Non-pigmented ciliary epithelial cell (primary cell): ENCODE measurements at places on chromosomes 12 and 14.

DNA sequence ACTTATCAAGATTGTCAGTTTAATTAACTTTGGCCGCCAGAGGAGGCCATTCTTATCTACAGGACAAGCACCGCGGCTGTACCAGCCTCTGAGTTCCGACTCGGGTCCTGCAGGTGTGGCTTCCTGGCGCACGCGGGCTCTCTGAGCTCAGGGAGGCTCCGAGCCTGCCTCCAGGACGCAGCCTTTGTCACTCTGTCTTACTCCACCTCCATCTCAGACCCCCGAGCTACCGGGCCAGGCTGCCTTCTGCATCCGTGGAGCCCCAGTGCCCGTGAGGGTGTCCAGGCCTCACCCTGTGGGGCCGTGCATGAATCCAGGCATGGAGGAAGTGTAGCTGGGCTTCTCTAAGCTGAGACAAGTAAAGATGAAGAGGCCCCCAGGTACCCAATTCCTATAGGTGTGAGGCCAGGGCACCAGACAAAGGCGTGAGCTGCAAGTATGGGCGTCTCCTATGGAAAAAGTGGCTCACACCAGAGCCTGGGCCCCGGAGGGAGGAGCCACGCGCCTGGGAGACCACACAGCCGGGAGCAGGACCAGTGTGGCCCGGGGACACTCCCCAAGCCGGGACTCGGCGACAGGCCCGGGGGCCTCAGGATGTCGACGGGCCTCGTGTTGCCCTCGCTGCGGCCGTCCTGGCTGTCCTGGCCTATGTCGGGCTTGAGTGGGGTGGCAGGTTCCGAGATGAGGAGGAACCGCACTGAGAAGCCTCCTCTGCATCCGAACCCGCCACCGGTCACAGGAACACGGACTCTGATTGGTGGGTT lies 42.8 kb downstream of the NOC4L start:
- no peak for DNase-seq

GRCh38 chr12:56775638-56776037 lies 12.5 kb downstream of the HSD17B6 start:
- no peak for DNase-seq

GRCh38 chr12:22044391-22044790 lies 1.6 kb upstream of the CMAS start:
- DNase-seq, result no peak

DNA sequence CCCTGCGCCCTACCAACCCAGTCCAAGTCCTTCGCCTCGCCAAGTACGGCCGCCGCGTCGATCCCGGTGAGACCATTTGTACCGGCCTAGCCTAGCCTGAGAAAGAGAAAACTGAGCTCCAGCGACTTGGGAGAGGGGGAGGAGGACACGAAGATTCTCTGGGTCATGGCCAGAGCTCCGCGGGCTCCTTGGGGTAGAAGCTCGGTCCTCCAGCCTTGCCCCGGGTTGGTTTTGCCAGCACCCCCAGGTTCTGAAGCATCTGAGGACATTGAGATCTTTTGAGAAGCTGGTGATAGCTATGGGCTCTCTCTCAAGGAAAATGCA lies 7.3 kb downstream of the LHX5 start:
- DNase-seq, result no peak

- DNase-seq, result peak; percentile 66
Measured at GRCh38 chr14:92846162-92846897, 52.2 kb downstream of the GOLGA5 start.
